CD4-positive, alpha-beta memory T cell (primary cell): ENCODE measurements at places on chromosomes 1 and 21.

DNA sequence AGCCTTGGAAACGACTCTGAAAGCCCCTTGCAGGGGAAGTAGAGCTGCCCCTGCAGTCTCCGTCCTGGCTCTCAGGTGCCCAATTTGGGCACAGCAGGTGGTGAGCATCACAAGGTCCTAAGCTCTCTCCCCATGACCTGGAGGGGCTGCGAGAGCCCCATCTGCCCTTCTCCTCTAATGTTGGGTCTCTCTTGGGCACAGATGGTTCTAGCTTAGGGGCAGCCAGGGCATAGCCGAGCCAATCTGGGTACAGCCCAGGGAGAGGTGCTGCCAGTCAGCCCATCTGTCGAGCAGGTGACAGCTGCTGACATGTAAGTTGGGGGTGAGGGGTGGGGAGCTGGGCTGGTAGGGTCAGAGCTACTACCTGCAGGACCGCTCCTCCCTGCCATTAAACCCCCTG, 50.7 kb downstream of the SYT2 start:
- no peak for DNase-seq

GRCh38 chr1:148160048-148160342, 7.9 kb upstream of the NBPF11 start:
- no peak for DNase-seq

DNA sequence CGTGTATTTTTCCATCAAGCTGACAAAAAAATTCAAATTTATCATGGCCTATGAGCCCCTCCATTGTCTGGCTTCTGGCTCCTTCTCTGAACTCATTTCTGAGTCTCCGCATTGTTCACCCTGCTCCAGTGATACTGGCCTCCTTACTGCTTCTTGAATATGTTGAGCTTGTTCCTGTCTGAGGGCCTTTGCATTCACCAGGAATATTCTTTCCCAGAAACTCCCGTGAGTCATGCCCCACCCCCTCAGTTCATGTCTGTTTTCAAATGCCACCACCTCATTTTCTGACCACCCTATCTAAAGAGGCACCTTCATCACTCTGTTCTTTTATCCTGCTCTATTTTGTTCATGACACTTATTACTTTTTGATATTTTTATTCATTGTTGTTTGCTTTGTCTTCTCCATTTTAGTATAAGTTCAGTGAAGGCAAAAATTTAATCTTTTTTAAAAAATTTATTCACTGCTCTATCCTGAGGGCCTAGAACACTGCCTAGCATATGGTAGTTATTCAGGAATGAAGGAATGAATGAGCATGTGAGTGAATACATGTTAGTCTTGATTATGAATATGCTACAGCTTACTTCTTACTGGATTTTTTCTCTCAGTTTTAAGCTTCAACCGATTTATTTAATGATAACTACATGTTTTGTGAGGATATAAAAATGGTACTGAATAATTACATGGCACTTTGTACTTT, 140.4 kb upstream of the C1orf105 start:
- DNase-seq = no peak

DNA sequence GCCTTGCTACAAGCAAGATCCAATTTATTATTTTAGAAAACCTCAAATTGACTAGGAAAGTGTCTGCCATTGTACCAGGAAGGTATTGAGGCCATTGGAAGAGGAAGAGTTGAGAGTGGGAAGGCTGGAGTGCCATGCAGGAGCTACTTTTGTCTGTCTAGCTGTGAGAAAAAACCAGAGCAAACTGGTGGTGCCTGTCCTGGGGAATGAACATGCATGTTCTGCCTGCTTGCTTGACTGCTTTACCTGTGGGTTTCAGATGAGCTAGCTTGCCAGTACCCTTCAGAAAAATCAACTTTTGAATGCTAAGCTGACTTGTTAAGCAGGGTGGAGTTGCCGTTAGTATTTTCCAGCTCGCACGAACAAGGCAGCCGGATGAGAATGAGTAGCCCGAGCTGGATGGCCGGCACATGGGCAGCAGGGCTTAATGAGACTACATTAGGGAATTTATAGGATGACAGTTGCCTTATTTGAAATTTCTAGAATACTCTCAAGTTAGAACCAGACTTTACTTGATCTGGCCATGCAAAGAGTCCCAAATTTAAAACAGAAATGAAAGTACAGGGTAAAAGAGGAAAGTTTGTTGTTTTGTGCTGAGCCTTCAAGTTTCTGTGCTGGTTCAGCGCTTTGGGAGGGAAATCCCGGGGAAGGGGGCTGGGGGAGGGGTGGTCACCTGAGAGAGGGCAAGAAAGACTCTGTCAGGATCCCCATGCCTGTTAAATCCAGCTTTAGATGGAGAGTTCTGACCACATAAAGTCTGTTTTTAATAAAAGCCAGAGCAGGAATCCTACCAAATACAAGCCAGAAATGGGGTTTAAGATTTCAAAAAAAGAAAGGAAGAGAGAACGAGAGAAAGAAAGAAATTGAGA, 29.6 kb upstream of the C1orf105 start:
- no peak for DNase-seq

DNA sequence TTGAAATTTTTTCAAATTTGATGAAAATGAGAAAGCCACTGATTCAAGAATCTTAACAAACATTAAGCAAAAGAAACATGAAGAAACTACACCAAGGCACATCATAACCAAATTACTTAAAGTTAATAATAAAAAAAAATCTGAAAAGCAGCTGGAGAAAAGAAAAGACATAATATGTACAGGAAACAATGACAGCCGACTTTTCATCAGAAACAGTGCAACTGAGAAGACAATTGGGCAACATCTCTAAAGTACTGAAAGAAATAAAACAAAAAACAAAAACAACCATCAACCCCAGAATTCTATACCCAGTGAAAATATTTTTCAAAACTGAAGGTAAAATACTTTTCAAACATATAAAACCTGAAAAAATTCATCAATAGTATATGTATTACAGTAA, 73.8 kb upstream of the DMRTA2 start:
- no peak for DNase-seq

DNA sequence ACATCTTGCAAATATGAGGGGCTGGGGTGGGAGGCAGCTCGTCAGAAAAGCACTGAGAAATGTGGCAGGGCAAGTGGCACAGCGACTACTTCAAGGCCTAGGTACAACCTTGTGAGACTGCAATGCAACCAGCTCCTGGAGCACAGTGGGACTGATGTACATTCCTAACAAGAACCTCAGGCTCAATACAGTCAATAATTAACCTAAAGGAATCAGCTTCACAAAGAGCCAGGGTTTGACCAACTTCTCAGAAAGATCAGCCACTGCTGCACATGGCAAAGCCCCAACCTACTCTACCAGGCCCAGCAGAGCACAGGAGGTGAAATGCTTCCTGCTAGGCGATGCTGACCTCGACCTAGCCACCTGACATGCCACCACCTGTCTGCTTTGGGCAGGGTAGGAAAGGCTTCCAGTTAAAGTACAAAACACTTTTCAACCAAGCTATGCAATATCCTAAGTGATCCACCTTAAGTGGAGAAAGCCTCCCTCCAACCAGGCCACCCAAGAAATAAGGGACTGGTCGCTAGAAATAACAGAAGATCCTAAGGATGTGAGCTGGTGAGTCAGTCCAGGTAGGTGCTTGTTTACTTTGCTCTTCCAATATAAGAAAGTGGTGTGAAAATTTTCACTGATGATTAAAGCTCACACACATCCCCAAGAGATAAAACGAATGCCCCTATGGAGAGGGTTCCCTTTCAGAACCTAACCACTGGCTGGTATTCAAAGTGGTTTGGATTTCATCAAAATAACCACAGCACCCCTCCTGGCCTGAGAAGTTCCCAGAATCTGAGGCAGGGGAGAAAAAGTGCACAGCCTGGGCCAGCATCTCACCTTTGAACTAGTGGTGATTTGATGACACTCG, 2.1 kb downstream of the RIPK4 start:
- no peak for DNase-seq
